ENCODE measurements at places on chromosomes 5 and 9.

DNA sequence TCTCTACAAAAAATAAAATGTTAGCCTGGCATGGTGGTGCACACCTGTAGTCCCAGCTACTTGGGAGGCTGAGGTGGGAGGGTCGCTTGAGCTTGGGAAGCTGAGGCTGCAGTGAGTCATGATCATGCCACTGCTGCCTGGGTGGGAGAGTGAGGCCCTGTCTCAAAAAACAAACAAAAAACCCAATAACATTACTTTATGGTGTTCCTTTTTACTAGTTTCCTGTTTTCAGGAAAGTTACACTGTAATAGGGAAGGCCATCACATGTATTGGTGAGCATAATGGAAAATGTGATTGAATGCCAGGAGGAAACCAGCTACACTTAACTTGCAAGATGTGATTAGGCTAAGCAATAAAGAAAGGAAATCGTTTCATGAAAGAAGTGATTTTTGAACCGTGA lies 42.7 kb downstream of the SV2C start:
- DNase-seq = no peak

GRCh38 chr9:123972618-123973017 lies 39.0 kb upstream of the LHX2 start:
- no peak for DNase-seq

DNA sequence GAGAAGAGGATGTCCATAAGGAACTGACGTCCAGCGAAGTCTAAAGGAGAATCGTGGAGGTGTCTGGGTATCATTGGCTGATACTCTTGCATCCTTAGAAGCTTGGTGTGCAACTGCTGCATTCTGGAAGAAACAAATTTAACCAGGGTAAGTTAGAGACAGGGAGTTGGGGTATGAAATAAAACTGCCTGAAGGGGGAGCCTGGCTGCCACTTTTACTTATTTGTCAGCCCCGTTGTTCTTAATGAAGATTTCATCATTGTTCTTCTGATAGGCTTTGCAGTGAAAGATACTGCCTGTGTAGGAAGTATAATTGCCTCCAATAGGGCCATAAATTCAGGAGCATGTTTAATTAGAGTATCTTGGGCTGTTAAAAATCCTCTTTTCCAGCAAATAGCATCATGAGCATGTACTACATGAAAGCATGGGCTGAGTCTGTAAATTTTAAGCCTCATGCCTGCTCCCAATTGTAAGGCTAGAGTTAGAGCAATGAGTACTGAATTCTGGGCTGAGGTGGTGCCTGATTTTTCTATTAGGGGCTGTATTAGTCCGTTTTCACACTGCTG lies 1264.5 kb upstream of the ACO1 start:
- DNase-seq = no peak

DNA sequence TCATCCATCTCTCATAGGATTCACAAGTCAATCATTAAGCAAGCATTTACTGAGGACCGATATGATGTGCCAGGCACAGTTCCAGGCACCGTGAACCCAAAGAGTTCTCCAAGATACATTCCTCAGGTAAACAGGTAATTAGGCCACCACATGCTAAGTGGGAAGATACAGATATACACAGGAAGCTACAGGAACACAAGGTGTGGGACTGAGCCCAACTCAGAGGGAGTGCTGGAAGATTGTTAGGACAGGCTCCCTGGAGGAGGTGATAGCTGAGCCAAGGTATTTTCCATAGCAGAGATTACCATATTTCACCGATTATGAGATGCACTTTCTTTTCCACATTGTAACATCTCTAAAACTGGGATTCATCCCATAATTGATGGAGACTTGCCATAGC lies 31.4 kb upstream of the RAI14 start:
- DNase-seq = no peak

GRCh38 chr9:214648-215493 lies at the start of gene DOCK8:
Gene DOCK8 (plus strand): TSS chr9:214865. CDS start chr9:214977, 112 bp downstream.
- DNase-seq = peak; percentile 8

DNA sequence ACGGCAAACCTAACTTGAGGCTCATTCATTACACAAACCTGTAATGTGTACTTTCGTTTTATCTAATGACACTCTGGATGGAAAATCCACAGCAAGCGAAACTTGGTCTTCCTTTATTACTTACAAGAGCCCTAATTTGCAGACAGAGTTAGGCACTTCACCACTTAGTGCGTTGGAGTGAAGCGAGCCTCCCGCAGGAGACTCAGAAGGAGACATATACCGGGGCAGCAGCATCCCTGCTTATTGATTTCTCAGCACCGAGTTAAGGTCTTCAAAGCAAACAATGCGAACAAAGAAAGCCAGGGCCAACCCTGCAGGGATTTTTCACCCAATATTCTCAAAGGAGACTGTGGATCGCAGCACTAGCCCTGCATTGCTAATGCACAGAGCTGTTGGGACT lies 28.6 kb downstream of the LSM11 start:
- no peak for DNase-seq

Data from stimulated activated CD8-positive, alpha-beta memory T cell treated with anti-CD3 and anti-CD28 coated beads, Interleukin-15, amount 100 ng/mL, for 24 hours (primary cell).